Activated CD4-positive, alpha-beta memory T cell treated with anti-CD3 and anti-CD28 coated beads, Interleukin-2, amount 10 ng/mL, durations not matched to agents 7 days and 5 days (primary cell): ENCODE measurements at places on chromosomes 12 and 14. TPM values are rescaled to one million over a fixed set of nuclear protein-coding genes. Genes with fewer than 3 reads are reported as not detected.

DNA sequence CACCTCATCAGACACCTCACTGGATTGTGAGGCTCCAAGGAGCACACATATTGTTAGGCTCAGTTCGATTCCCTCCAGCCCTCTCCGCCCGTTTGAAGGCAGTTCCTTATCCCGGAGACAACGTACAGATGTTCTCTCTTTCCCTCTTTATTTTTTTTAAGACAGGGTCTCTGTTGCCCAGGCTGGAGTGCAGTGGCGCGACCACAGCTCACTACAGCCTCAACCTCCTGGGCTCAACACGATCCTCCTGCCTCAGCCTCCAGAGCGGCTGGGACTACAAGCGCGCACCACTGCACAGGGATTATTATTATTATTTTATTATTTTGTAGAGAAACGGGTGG is 718 bp upstream of the TROAP start:
- peaks cover 26% of the 10 kb centered on the region for H3K36me3 ChIP-seq
- peak overlapping the region; percentile 86 for H3K27ac ChIP-seq
- H3K4me1 ChIP-seq = peaks cover 33% of the 10 kb centered on the region
- DNase-seq = no peak

DNA sequence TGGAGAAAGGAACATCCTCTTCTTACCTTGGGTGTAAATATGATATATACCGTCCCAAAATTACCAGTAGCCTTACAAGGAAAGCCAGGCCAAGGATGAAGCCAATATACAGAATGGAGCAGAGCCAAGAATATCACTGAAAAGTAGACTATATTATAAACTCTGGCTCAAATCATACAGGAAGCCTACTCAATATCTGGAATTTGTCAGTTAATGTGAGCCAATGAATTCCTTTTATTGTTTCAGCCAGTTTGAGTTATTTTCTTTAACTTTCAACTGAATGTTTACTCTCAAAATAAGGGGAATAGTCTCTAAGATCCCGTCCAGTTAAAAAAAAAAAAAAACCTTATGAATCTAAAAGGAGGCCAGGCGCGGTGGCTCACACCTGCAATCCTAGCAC is 9.8 kb upstream of the DENND5B start:
- H3K4me3 ChIP-seq = no peak overlapping the region
- peaks cover 10% of the 10 kb centered on the region for H3K27me3 ChIP-seq
- no peaks in the 10 kb centered on the region for H3K4me1 ChIP-seq
- H3K27ac ChIP-seq = no peak overlapping the region
- DNase-seq = no peak
- H3K36me3 ChIP-seq = no peaks in the 10 kb centered on the region

DNA sequence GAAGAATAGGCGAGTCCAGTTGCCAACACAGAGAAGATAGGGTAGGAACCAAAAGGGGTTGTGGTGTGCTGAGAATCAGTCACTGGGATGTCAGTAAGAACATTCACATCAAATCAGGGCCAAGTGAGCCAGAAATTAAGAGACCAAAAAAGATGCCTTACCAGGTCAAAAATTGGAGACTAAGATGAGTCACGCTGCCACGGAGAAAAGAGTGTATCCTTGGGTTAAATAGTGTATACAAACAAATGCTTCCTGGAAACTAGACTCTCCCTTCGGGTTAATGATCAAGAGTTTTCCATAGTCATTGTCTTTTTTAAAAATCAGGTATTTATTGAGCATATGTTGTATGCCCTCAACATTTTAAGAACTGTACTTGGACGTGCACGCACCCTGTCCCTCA is 45.2 kb upstream of the BAZ1A start:
- DNase-seq = no peak
- no peak overlapping the region for H3K27ac ChIP-seq
- H3K36me3 ChIP-seq = peaks cover 3% of the 10 kb centered on the region
- H3K4me1 ChIP-seq = no peaks in the 10 kb centered on the region

Gene RHEBL1
- 14.8 TPM for total RNA-seq

Gene SSPN
- not detected for total RNA-seq

Gene REM2
- total RNA-seq = 0.98 TPM
